ENCODE measurements at places on chromosomes 6 and 20.

- DNase-seq: no peak
Observed at GRCh38 chr6:121201105-121201504, 133.2 kb downstream of the TBC1D32 start.

GRCh38 chr6:98044151-98044561 is 761.1 kb upstream of the MMS22L start:
- DNase-seq: no peak

DNA sequence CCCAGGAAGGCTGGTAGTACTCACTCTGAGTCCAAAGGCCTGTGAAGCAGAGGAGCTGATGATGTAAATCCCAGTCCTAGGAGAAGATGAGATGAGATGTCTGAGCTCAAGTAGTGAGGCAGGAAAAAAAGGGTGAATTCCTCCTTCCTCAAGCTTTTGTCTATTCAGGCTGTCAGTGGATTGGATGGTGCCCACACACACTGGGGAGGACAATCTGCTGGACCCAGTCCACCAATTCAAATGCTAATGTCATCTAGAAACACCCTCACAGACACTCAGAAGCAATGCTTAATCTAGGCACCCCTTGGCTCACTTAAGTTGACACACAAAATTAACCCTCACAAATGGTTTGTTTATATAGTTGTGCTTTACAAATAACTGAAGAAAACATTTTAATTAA is 94.6 kb downstream of the CD109 start:
- no peak for DNase-seq

- no peak for DNase-seq
Observed at GRCh38 chr6:25010902-25011625, 75.3 kb upstream of the RIPOR2 start.

DNA sequence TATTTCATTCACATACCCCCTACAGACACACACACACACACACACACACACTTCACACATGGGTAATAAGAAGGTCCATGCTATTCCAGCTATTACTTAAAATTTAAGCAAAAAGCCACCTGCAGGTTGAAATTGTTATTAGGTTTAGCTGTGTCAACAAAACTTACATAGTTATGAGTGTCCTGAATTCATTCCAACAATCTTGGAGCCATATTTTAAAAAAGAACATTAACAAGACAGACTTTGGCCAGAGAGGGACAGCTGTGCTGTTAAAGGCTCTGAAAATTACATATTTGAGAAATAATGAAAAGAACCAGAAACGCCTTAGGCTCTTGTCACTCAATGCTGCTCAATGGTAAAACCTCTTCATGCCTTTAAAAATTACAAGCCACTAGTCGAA is 455.3 kb downstream of the EPM2A start:
- DNase-seq: no peak

- DNase-seq: no peak
Observed at GRCh38 chr6:44858998-44859397, 469.1 kb upstream of the RUNX2 start.

GRCh38 chr6:161748535-161749416 is 474.9 kb upstream of the AGPAT4 start:
- DNase-seq: peak; percentile 61

- DNase-seq: no peak
Observed at GRCh38 chr6:162845972-162846371, 118.2 kb downstream of the PACRG start.

- no peak for DNase-seq
Observed at GRCh38 chr20:32896521-32897280, 38.0 kb downstream of the EFCAB8 start.

DNA sequence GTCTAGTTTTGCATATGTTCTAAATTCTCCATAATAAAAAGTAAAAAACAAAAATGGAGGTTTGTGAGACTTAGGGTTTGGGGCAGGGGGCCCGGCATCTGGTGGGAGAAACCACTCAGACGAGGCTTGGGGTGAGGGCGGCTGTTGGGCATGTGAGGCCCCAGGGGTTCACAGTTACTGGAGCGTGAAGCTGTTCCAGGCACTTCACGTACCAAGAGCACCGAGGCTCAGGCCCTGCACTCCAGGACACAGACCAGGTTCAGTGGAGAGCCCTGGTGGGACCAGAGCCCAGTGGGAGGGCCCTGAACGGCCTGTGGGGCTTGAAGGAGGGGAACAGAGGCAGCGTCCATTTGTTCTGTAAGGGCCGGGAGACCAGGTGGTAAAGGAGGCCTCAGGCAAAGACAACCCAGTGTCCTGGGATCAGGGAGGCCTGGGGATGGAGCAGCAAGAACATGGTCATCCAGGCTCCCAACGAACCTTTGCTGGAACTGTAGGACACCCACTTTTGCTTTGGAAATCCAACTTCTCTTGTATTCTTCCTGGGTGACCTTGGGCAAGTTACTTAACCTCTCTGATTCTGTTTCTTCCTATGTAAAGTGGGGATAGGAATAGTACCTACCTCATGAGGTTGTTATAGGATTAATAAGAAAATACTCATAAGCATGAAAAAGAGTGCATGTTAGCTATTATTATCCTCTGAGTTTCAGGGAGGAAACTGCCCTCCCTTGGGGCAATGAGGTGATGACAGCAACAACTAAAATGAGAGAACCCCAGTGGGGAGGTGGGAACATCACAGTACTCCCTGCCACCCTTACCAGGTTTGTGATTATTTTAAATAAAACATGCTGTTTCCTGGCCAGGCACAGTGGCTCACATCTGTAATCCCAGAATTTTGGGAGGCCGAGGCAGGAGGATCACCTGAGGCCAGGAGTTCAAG is 1.1 kb upstream of the FGD2 start:
- peak; percentile 61 for DNase-seq

DNA sequence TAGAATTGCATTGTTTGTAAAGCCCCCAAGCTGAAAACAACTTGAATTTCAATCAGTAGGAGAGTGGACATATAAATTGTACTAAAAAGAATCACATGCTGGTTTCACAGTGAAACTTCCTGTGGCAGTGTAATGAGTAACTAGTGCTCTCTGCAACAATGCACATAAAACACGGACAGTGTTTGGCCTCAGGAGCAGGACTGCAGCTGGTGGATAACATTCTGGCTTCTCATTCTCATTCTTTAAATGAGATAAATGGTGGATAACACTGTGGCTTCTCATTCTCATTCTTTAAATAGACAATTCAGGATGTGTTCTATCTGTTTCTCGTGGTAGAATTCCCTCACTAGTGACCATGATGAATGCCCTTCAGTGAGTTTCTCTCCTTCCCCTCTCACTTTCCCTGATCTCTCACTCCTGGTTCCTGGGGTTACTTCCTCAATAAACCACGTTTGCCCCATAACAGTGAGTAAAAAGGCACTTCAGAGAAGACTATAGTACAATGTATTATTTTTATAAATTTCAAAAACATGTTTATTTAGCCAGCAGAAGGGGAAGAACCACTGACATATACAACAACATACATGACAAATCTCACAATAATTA is 59.9 kb downstream of the SLC22A2 start:
- no peak for DNase-seq

DNA sequence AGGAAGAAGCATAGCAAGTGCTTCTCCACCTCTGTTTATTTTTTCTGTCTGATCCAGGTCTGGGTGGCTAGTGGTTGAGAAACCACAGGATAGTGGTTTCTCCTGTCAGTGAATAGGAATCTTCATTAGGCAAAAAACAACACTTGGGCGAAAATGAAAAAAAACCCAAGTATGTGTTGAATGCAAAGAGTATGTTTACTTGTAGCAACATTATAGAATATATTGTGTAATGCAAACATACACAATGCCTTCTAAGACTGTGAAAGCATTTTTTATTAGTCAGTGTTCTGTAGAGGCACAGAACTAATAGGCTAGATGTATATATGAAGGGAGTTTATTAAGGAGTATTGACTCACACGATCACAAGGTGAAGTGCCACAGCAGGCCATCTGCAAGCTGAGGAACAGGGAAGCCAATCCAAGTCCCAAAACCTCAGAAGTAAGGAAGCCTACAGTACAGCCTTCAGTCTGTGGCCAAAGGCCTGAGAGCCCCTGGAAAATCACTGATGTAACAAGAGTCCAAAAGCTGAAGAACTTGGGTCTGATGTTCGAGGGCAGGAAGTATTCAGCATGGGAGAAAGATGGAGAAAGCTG is 111.1 kb downstream of the UST start:
- no peak for DNase-seq

DNA sequence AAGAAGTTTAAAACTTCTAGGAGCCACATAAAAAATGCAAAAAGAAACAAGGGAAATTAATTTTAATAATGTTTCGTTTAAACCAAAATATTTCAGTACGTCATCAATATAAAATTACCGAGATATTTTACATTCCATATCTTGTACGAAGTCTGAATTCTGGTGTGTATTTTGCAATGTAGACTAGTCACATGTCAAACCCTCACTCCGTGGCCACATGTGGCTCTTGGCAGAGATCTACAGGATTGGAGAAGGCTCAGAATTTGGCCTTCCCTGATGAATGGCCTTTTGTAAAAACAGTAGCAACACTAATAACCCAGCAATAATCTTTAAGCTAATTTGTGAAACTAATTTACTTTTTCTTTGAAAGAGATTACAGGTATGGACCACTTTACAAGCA is 217.1 kb downstream of the PRL start:
- no peak for DNase-seq

DNA sequence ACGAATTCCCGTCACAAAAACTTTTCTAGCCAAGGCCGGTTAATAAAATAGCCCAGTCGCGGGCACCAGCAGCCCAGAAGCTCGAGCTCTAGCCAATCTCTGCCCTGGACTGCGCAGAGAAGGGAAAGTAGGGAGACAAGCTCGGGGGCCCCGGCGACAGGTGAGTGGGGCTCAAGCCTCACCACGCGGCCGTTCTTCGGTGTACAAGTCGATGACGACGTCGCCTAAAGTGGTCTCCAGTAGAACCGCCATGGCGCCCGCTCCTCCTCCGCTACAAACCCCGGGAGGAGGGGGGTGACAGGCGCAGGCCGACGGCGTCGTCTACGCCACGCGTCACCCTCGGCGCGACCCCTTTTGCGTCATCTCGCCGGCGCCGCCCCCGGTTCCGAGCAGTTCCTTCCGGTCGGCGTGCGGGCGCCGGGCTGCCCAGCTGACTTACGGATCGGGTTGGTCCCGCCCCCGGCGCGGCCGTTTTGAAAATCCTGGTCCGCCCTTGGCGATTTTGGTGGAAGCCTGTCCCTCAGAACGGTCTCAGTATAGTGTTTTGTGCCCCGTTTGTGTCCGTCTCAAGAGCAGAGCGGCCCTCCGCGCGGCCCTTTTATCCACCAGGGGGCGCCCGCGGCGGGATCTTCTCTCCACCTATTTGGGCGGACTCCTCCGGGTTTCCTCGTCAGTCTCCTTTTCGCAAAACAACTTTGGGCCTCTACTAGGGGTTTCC is at the start of gene PPIL4:
Gene PPIL4, minus strand, starts transcription at position 290 of the 718 bp plus-strand sequence. Its CDS starts 38 bp downstream, at position 252.
- DNase-seq: peak; percentile 99

DNA sequence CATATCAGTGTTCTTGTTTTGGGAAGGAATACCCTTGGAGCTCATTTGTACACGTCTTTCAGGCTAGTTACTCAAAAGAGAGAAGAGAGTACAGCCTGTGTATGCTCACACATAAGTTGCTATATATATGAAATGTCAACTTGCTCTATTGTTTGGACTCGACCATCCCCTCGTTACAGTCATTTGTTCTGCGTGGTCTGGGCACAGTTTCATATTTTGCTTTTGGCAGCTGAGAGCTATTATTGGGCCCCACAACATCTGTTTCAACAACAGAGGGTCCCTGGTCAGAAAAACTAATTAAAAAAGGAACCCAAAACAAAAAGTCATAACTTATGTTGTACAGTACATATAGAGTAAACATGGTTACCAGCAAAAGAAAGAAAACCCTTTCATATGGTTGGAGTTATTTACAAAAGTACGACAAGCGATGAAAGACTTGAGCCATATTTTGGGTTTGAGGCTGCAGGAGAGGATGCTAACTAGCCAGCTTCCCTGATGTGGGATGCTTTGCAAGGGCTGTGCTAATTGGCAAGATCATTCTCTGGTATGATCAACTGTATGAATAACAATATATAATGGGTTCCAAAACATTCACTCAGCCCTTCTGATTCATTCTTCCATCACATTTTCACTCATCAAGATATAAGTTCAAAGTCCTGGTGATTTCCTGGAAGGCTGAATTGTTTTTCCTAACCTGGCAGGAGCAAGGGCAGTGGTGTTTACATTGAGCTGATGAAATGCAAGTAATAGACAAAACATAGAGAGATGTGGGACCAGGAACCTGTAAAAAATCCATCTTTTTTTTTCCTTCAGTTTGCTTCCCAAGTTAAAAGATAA is 137.9 kb downstream of the RPS12 start:
- DNase-seq: no peak

DNA sequence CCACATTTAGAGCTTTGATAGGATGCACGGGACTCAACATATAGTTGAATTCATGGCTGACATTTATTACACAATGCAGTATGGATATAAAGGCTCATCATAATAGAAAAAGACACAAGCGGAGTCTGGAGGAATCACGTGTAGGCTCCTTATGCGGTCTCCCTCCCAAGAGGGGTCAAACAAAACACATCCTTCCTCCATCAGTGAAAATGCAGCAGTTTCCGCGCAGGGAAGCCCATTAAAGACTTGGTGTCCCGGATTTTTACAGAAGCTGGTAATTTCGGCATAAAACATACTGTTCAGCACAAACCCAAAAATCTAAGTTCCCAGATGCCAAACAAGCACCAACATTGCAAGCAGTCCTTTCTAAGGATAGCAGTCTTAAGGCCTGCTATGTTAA is 1.1 kb downstream of the USP45 start:
- DNase-seq: no peak

- DNase-seq: no peak
Observed at GRCh38 chr6:47521961-47522360, 44.4 kb downstream of the CD2AP start.

All from left ventricle myocardium superior (tissue), 1 donor.